ENCODE measurements at places on chromosomes 5 and 9. TPM values are rescaled to one million over a fixed set of nuclear protein-coding genes. Genes with fewer than 3 reads are reported as not detected.

Gene FBP1
- total RNA-seq, result not detected

- DNase-seq, result no peak
Measured at GRCh38 chr9:77486968-77487367, 161.2 kb downstream of the GNA14 start.

Gene LCN9
- not detected for total RNA-seq

Gene LCP2
- total RNA-seq, result 3.6 TPM

DNA sequence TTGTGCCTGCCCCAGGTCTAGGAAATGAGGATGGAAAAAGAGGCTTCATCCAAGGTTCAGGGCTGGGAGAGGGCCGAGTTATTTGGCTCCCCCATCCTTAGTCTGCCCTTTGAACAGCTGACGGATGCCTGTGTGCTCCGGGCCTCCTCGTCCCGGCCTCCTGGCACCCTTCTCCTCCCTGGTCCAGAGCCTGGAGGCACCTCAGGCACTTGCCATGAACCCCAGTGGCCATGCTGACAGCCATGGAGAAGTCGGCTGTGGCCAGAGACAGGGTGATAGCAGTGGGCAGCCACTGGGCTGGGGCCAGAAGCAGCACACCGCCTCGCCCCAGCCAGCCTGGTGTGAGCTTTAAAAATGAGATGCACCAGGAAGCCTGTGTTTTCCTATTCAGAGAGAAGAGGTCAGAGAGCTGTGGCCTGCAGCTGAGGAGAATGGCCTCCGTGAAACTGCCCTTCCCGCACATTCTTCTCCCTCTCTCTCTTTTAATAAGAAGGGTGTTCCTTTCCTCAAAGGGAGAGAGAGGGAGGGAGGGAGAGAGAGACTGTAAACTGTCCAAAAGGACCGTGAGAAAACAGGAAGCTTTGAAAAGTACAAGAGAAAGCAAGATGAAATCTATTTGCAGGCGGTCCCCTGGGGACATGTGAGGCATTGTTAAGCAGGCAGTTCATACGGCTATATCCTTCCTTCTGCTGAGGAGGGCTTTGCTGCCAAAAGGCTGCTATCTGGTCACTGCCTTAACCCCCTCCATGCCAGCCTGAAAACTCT, 55.3 kb downstream of the ZNF366 start:
- DNase-seq, result no peak

- no peak for DNase-seq
Measured at GRCh38 chr9:107778661-107779060, 289.1 kb upstream of the KLF4 start.

Gene SMIM32
- total RNA-seq, result 0.27 TPM

Gene RANBP17
- total RNA-seq, result 145 TPM

DNA sequence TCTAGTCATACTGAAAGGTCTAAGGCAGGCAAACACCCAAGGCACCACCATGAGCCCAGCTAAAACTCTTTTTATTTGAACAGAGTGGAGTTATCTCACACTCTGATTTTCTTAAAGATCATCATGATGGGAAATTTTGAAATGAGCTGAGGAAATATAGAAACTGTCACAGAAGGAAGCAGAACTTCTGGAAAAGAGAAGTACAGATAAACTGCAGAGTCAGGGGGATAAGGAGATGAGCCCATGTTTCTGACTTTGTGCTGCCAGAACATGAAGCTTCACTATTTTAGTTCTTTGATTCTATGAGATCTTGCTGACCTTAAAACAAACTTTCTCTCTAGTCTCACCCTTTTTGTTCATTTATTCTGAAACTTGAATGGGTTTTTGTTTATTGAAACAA, 406.5 kb upstream of the EDIL3 start:
- DNase-seq, result no peak

All from cerebellum (tissue), 4 donors.